NCI-H345 (cell line): ENCODE measurements at places on chromosomes 11 and 22.
A peak's percentile ranks its signal among the peaks of the same experiment; 100 is the strongest.

GRCh38 chr11:17601676-17602075 is 54.6 kb downstream of the OTOG start:
- DNase-seq, result no peak

GRCh38 chr11:128161436-128161835 is 425.9 kb downstream of the ETS1 start:
- DNase-seq, result no peak

GRCh38 chr22:24521791-24522245 is 26.7 kb downstream of the UPB1 start:
- peak; percentile 51 for DNase-seq

GRCh38 chr11:47052165-47052564 is 115.6 kb downstream of the CSTPP1 start:
- no peak for DNase-seq

- DNase-seq, result no peak
These were observed 82.7 kb upstream of the LINC01488 start for GRCh38 chr11:69398529-69399492.

DNA sequence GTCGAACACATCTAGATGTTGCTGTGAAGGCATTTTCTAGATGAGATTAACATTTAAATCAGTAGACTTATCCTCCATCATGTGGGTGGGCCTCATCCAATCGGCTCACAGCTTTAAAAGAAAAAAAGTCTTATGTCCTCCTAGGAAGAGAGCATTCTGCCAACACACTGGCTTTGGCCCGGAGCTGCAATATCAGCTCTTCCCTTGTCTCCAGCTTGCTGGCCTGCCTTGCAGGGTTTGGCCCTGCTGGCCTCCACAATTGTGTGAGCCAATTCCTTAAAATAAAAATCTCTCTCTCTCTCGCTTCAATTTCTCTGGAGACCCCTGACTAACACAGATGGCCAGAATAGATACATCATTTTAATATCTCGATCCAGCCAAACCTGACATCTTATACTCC is 13.1 kb upstream of the ABCC8 start:
- no peak for DNase-seq

DNA sequence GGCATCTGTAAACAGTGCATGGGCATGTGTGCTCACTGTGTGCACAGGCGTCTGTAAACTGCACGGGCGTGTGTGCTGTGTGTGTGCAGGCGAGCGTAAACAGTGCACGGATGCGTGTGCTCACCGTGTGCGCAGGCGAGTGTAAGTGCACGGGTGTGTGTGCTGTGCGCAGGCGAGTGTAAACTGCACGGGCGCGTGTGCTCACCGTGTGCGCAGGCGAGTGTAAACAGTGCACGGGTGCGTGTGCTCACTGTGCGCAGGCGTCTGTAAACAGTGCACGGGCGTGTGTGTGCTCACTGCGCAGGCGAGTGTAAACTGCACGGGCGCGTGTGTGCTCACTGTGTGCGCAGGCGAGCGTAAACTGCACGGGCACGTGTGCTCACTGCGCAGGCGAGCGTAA is 22.4 kb downstream of the RNH1 start:
- no peak for DNase-seq

GRCh38 chr11:88553204-88553603 is 215.7 kb upstream of the CTSC start:
- no peak for DNase-seq

- DNase-seq, result no peak
These were observed 53.5 kb downstream of the BBOX1 start for GRCh38 chr11:27094120-27094519.

- no peak for DNase-seq
These were observed 339.6 kb upstream of the ANO3 start for GRCh38 chr11:25992294-25992693.

DNA sequence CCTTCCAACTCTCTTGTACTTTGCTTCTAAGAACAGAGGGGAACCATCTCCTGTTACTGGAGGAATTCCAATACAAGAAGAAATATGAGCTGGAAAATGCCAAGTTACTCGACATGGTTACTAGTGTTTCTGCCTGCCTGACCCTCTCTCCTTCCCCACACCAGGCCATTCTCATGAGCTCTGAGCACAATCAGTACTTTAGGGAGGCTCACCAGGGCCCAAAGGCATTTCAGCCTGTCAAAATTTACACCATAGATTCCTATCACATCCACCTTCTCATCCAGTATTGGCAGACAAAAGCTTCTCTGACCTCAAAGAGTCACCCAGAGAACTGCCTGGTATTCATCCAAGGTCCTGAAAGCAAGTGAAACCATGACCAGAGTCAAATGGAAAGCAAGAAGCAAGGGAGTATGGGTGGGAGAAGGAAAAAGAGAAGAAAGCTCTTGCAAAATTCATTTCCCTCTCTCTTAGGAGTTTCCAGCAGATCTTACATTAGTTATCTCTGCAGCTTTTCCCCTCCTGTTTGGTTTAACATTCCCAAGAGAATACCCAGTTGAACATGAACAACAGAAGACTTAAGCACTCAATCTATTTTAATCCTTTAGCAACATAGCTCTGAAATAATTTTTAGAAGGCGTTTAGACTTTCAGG is 58.7 kb upstream of the NCAM1 start:
- no peak for DNase-seq

- no peak for DNase-seq
These were observed 25.6 kb upstream of the CD5 start for GRCh38 chr11:61076506-61077304.

- peak; percentile 80 for DNase-seq
These were observed 6.1 kb downstream of the FXYD6 start for GRCh38 chr11:117870103-117870952.

DNA sequence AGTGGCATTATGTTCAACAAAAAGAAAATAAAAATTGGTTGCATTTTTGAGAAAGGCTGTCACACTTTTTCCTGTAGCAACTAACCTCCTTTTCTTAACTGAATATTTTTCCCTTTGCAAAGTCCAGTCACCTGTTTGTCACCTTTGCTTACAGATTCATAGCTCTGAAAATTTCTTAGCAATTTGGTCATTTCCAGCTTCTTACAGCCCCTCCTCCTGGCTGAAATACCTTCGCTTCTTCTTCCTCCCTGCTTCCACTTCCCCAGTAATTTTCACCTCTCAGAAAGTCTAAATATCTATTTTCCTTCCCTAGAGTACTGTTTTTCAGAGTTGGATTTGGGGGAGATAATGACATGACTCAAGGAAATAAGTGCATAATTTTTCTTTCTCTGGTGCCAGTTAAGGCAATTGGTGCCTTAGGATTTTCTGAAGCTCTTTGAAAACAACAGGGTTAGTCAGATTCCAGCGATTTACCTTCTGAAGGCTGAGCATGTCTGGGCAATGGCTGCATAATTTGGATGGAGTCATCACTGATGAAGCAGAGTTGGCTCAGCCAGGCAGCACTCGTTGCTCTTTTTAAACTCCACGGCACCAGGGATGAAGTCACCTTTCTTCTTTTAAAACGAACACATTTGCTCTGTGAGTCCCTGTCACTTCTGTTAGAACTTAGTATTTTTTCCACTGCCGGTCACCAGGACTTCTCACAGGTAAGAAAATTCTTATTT is 62.1 kb upstream of the AMOTL1 start:
- DNase-seq, result peak; percentile 48

- no peak for DNase-seq
These were observed 33.1 kb downstream of the TRIM66 start for GRCh38 chr11:8649361-8649760.

DNA sequence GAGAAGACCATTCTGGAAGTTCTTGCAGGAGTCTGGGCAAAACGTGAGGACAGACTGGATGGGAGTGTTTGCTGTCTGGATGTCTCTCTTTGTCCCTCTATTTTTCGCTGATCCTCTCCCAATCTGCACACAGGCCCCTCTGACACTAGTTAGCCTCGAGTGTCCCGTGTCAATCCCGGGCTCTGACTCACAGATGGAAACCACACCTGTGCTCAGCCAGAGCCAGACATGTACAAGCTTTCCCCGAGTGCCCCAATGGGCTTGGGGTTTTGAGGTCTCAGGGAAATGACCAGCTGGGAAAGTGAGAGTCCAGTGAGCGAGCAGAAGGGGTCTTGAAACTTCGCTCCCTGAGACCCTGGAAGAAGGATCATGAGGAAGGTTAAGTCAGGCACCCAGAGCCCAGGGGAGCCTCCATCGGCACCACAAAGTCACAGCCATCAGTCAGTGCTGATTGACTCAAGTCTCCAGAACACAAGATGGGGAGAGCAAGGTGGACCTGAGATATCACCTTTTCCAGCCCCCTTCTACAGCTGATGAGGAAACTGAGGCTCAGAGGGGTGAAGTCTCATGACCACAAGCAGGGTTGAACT is 13.9 kb downstream of the APOL2 start:
- no peak for DNase-seq

GRCh38 chr22:22235558-22235957 is 9.0 kb upstream of the VPREB1 start:
- DNase-seq, result peak; percentile 0

- DNase-seq, result no peak
These were observed 233.4 kb upstream of the KIRREL3 start for GRCh38 chr11:127233998-127234397.

DNA sequence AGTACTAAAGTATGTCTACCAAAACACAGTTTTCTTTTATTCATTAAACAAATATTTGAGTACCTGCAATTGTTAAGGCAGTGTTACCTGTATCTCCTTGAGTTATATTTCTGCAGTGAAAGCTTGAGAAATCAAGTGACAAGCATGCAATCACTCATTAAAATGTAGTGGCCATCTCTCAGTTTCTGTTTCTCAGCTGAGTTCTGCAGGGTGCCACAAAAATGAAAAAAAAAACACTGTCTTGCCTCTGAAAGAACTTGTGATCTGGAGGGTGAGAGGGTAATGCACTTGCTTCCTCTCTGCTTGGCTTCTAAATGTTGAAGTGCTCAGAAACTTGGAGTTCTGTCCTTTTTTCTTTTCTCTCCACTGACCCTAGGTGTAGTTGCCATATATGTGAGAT is 6.8 kb downstream of the QSER1 start:
- DNase-seq, result no peak

- DNase-seq, result no peak
These were observed 8.3 kb upstream of the FGF19 start for GRCh38 chr11:69711822-69712801.

DNA sequence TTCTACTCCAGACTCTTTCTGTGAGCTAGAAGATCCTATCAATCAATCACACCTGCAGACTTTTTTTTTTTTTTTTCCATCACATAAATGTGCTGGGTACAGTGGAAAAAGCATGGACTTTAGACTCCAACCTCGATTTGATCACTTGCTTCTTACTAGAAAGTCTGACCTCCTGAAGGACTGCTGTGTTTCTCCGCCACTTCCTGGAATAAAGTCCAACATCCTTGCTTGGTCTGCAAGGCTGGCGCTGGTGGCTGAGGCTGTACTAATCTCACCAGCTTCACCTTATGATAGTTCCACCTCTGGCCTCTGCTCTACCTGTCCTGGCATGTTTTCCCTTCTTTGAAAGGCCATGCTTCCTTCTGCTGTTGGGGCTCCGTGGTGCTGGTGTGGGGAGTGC is 60.9 kb upstream of the SESN3 start:
- no peak for DNase-seq

- no peak for DNase-seq
These were observed 50.2 kb downstream of the APOL3 start for GRCh38 chr22:36110306-36110881.

- DNase-seq, result no peak
These were observed 28.6 kb downstream of the TMEM123 start for GRCh38 chr11:102423936-102424335.

DNA sequence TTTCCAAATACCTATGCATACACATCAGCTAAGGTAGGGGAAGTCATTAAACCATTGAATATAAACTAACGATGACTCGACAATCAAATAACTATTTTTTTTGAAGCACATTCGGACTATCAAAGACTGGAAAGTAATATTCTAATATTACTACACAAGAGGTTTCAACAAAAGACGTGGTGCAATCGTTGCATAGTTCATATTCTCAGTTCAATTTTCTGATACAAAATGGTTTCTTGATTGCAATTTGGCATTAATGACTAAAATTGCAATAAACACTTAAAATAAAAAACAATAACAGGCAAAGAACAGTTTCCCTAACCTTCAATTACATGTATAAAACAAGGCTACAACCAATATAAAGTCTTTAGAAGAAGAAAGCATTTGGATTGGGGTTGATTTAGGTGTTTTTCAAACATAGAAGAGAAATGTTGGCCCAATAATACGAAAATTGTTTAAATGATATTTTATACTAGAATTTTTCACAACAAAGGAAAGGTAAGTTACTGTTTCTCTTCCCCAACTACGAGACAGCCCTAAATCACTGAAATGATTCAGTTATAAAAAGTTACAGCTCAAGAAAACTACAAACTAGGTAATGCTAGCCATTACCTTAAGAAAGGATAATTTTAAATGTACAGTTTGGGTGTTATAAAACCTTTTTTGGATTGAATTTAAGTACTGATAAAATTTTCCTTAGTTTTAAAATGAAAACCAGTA is 17.6 kb downstream of the BLID start:
- no peak for DNase-seq

DNA sequence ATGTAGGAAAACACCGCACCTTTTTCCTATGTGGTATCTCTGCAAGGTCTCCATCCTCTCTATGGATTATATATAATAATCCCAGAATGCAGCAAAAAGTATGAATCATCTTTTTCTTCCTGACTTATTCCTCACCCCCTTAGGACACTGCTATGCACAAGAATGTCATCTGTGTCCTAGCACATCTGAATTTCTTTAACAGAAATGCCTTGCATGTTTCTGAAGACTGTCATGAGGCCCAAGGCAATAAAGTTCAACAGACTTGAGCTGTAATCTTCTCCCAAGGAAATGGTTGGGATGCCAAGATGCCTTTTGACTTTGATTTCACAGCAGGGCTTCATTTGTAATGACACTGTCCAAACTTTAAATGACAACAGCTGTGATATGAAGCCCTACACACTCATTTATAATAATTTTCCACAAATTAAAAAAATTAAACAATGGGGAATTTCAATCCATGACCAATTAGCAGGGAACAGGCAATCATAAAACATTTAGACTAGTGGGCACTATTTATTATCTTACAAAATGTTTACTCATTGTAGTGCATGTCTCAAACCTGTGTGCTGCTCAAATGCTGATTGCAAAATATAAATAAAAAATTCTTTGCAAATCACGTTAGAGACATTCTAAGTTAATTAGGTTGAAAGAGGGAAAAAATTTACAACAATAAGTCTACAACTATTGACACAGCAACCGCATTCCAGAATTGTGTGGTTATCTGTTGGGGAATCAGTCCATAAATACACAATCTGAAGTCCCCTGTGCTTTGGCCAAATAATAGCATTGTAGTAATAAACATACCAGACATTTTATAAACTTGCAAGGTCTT is 242.3 kb downstream of the SWAP70 start:
- no peak for DNase-seq

- peak; percentile 96 for DNase-seq
These were observed 435.5 kb downstream of the LUZP2 start for GRCh38 chr11:24932110-24933000.

- DNase-seq, result no peak
These were observed 5.7 kb upstream of the ADAMTS15 start for GRCh38 chr11:130442737-130443136.

GRCh38 chr11:7977232-7977917 is 9.8 kb upstream of the EIF3F start:
- no peak for DNase-seq

- DNase-seq, result no peak
These were observed 937.8 kb upstream of the CHORDC1 start for GRCh38 chr11:91160661-91161060.

- no peak for DNase-seq
These were observed 6.8 kb upstream of the CREB3L1 start for GRCh38 chr11:46270684-46271083.
